ENCODE measurements at places on chromosomes 2 and 18.

- DNase-seq, result peak; percentile 52
These were observed 125.9 kb downstream of the ACOXL start for GRCh38 chr2:110858135-110858725.

DNA sequence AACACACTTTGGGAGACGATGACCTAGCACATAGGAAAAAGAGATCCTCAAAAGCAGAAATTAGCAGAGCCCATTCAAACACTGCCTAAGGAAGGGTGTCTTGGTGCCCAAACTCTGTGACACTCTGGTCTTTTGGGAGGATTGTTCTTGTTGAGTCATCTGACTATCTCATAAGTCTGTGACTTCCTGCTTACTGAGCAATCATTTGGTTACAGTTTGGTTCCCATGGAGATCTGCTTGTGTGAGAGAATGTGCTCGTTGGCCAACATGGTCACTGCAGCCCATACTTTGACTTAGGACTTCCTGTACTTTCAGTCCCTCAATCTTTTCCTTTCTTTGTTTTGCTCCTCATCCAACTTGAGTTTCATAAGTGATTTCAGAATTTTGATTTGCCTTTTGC, 602.9 kb downstream of the NYAP2 start:
- no peak for DNase-seq

- DNase-seq, result no peak
These were observed 8.0 kb downstream of the UGT1A1 start for GRCh38 chr2:233768076-233768475.

DNA sequence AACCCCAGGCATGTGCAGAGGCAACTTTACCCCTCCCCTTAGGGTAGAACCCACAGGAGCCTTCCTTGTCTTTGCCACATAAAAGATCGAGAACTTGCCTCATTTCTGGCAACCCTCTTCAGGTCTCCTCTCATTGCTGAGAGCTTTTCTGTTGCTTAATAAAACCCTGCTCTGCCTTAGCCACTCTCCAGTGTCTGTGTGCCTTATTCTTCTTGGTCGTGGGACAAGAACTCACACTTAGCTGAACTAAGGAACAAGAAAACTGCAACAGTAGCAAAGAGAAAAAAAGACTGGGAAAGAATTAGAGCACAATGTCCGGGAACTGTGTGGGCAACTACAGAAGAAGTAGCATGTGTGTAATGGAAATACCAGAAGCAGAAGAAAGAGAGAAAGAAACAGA, 56.2 kb upstream of the SMIM21 start:
- no peak for DNase-seq

- no peak for DNase-seq
These were observed 41.8 kb downstream of the CDH7 start for GRCh38 chr18:65792456-65793074.

- DNase-seq, result no peak
These were observed 59.4 kb downstream of the RNF152 start for GRCh38 chr18:61833387-61833786.

DNA sequence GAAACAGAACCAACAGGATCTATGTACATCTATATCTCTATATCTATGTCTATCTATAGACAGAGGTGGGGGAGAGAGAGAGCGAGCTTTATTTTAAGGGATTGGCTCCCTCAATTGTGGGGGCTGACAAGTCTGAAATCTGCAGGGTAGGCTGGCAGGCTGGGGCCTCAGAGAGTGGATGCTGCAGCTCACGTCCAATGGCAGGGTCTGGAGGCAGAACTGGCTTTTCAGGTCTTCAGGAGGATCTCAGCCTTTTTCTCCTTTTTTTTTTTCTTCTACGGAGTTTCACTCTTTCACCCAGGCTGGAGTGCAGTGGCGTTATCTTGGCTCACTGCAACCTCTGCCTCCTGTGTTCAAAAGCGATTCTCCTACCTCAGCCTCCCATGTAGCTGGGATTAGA, 77.2 kb downstream of the ARL4C start:
- DNase-seq, result no peak

- DNase-seq, result no peak
These were observed 2.4 kb downstream of the CYP27C1 start for GRCh38 chr2:127217470-127218325.

GRCh38 chr2:178419123-178419522, 31.9 kb downstream of the PRKRA start:
- no peak for DNase-seq

- DNase-seq, result no peak
These were observed 569.1 kb downstream of the ARHGAP15 start for GRCh38 chr2:143698352-143698751.

- DNase-seq, result no peak
These were observed 42.2 kb downstream of the HIBCH start for GRCh38 chr2:190277234-190278112.

GRCh38 chr2:101168706-101169105, 17.5 kb upstream of the TBC1D8 start:
- no peak for DNase-seq

DNA sequence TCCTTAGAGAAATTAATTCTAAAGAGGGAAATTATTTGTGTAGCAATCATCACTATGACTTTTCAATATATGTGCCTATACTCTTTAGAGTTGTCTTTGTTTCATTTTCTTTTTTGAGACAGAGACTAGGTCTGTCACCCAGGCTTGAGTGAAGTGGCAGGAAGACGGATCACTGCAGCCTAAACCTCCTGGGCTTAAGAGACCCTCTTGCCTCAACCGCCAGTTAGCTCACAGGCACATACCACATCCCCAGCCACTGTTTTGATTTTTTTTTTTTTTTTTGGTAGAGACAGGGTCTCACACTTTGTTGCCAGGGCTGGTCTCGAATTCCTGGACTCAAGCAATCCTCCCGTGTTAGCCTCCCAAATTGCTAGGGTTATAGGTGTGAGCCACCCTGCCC, 12.4 kb downstream of the YWHAQ start:
- no peak for DNase-seq

DNA sequence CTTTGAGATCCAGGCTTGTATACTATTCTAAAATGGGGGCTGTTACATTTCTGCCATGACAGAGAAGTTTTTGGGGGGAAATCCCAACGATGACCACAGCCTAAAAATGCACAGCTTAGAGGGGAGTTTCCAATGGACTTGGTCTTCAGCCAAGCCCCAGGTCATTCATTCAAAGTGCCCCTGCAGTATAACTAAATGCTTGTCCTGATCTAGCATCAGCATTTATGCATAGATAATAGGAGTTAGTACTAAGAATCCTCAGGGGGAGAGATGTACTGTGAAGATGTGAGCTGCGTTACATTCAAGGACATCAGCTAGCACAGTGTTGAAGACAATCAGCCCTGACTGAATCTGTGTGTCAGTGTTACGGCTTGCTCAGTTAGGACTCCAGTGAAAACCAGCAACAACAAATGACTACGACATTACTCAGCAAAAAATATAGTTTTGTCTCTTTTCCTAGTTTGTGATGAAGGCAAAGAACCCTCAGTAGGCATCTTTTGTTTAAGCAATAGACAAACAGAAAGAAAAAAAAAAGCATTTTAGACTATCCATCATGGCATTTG, 160.9 kb downstream of the ZEB2 start:
- DNase-seq, result no peak

GRCh38 chr2:15704086-15704787, 112.6 kb downstream of the DDX1 start:
- DNase-seq, result no peak

DNA sequence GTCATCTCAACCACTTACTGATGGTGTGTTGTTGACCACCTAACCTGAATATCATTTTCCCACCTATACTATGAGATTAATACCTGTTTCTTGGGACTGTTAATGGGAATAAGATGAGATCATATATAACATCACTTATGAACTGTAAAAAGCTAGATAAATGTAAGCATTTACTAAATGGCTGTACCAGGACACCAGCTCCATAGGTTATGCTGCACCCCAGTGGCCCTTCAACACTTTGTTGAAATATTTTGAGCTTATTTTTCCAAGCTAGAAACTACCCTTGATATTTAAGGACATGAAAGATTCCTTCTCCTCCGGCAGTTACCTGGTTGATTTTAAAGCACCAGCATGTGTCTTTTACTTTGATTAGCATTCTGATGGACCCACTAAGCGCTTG, 138.0 kb upstream of the CDCA7 start:
- no peak for DNase-seq
